ENCODE measurements at places on chromosomes 5 and 9.

DNA sequence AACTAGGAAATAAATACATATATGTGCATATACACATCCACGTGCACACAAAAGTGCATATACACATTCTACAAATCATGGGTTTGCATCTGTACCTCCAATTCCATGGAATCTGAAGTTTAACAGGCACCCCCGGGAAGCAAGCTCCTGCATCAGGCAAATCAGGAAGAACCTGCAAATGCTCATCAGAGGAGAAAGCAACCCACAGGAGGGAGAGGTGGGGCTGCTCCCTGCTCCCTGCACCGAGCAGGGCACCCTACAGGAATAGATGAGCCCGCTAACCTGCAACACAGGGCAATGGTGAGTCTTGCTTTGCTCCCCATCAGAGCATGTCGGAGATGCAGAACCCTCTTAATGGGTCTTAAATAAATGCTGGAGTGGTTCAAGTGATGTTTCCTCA lies 151.3 kb downstream of the DAB2IP start:
- DNase-seq: no peak

- no peak for DNase-seq
Observed at GRCh38 chr5:56388229-56388985, 155.3 kb upstream of the ANKRD55 start.

DNA sequence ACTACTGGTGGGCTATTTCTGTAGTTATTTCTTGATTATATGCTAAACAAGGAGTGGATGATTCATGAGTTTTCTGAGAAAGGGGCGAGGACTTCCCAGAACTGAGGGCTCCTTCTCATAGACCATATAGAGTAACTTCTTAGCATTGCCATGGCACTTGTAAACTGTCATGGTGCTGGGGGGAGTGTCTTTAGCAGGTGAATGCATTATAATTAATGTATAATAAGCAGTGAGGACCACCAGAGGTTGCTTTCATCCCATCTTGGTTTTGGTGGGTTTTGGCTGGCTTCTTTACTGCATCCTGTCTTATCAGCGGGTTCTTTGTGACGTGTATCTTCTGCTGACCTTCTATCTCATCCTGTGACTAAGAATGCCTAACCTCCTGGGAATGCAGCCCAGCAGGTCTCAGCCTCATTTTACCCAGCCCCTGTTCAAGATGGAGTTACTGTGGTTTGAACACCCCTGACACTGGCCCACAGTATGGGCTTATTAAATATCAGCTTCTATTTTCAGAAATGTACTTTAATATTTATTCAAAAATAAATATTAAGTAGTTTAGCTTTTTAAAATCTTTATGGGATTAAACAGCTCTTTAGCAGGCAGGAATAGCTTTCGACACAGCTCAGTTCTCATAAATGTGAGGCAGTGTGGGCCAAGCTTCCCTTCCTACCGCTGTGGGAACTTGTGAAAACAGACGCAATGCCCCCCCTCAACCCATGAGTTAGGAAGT lies 44.4 kb downstream of the GALNT12 start:
- no peak for DNase-seq

DNA sequence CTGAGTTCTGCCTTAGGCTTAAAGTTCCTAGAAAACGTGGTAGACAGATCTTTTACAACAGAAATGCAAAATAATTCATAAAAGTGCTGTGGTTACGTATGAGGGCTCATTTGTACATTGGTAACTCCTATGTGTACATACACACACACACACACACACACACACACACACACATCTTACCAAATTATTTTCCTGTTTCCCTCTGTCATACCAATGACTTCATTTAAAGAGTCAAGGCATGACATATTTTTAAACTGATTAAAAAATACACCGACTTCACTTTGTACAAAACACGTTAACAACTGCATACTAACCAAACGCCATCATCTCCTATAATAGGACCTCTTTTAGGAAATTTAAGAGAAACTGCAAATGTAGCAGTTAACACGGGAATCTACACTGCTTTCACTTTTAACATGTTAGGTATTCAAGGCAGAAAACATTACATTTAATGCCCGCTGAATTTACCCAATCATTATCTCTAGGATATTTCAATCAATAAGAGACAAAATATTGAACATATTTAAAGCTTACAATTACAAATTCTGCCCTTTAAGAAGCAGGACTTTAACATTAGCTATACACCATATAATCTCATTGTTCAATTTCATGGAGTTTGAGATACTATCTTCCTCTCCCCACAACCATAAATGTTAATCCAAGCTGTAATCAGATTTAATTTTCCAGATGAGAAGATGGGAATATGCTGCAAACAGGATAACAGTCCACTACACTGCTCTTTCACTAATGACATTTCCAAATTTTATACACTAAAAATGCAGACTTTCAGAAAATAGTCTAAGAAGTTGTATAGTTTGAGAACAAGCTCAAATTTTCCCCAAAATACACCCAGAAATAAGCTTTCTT lies 133.1 kb downstream of the DENND1A start:
- DNase-seq: no peak
